ENCODE measurements at places on chromosomes 13 and 19.

DNA sequence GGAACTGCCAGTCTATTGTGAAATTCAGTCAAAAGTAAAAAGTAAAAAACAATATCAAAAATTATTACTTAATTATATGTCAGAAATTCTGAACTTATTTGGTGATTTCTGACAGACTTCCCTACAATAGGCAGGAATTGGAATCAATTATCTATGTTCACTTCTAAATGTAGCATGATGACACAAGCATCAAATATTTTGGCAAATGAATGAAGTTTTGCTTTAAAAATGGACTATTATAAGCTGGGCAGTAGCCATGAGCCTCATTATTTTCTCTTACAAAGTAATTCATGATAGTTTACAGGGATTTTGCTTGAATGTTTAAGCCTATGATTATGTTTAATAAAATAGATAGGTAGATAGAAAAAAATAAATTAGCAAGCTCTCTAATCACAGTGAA, 582.6 kb downstream of the SLITRK6 start:
- H3K27ac ChIP-seq = no peak overlapping the region
- no peak for DNase-seq
- no peaks in the 10 kb centered on the region for H3K27me3 ChIP-seq
- no peaks in the 10 kb centered on the region for H3K36me3 ChIP-seq

- H3K27me3 ChIP-seq = no peaks in the 10 kb centered on the region
- peak overlapping the region; percentile 13 for H3K27ac ChIP-seq
- H3K4me3 ChIP-seq = no peak overlapping the region
- no peaks in the 10 kb centered on the region for H3K36me3 ChIP-seq
- no peak for DNase-seq
Observed at GRCh38 chr13:59790626-59791025, 373.1 kb downstream of the DIAPH3 start.

GRCh38 chr19:17419154-17419620, 660 bp upstream of the MVB12A start:
- no peaks in the 10 kb centered on the region for H3K27me3 ChIP-seq
- H3K36me3 ChIP-seq = peaks cover 7% of the 10 kb centered on the region
- H3K27ac ChIP-seq = peak overlapping the region; percentile 32
- H3K4me1 ChIP-seq = peaks cover 11% of the 10 kb centered on the region

DNA sequence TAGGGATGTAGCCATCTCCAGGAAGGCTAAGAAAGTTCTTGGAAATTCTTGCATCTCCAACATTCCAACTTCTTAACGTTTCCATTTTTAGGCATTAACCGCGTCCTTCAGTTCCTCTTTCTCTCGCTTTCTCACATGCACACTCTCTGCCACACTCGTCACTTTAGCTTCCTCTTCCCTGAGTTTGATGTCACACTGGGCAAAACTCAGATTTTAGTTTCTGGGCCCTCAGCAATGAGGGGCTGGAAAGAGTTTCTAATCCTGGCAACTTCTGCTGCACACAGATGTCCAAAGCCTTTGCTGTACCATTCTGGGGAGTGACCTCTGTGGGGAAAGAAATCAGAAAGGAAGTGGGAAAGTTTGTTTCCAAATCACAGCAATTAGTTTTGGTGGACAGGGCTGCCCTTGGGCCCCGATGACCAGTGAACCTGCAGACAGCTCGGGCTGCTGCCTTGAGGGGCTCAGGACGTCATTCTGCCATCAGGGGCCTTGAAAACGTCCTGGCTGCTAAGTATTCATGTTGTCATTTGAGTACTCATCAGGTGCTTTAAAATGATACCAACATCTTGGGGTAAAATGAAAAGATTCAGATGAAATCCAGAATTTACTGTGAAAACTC, 89.3 kb downstream of the KL start:
- H3K27me3 ChIP-seq = no peaks in the 10 kb centered on the region
- H3K27ac ChIP-seq = no peak overlapping the region
- H3K4me3 ChIP-seq = no peak overlapping the region
- H3K4me1 ChIP-seq = peaks cover 25% of the 10 kb centered on the region

- H3K36me3 ChIP-seq = peaks cover 9% of the 10 kb centered on the region
- no peak overlapping the region for H3K27ac ChIP-seq
- no peaks in the 10 kb centered on the region for H3K4me1 ChIP-seq
Observed at GRCh38 chr19:13995878-13996765, 10.0 kb downstream of the RFX1 start.

Measured in SJSA1 (cell line).